ENCODE measurements at places on chromosomes 6 and 20.

DNA sequence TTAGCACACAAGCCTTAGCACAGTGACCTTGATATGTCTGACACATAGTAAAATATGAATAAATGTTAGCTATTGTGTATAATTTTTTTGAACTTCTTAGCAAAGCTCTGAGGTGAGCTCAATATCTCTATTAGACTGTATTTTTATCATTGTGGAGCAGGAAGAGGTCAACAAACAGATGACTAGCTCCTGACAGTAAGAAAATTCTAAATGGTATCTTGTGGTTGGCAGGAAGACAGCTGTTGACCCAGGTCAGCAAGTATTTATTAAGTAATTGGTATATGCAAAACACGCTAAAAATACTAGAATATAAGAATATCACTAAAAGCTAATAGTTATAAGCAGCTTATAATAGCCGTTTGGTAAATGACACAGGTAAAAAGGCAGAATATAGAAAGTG, 77.5 kb upstream of the MARCKS start:
- no peak for DNase-seq

DNA sequence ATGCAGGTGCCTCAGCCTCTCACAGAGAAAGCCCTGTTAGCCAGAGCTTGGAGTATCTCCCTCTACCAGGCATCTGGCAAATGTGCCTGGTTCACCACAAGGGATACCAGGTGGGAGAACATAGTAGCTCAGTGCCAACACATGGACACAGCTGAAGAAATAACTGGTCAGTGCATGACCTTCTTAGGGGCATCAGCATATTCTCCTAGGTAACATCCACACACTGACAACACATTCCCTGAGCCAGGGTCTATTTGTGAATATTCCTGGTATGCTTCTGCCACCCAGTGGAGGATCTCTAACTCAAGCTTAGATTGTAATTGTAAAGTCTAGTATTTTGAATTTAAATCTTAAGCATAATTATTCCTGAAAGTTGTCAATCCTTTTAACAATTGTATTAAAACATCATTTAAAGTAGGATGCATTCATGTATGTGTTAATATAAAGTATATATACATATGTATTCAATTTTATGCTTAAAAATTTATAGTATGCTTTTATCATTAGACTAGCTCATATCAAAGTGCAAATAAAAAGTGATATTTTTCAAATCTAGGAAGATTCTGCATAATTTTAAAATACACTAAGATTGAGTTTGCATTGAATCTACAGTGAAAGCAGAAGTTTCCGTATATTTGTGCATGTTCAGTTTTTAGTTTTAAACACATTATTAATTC, 45.3 kb upstream of the COL21A1 start:
- DNase-seq = no peak

DNA sequence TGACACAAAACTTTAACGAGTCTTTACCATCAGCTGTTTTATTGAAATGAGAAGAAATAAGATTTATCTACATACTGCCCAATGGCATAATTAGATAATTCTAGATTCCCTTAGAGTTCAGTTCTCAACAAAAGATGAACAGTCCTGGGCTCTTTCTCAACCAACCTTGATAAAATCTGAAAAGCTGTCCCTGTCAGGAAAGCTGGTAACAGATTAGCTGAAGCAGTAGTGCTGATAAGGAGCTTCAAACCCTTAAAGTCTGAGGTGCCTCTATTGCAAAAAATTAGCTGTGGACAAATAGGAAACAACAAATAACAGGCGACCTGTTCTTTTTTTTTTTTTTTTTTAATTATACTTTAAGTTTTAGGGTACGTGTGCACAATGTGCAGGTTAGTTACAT, 35.9 kb upstream of the FAM135A start:
- no peak for DNase-seq

GRCh38 chr6:36977470-36977941, 8.5 kb downstream of the MTCH1 start:
- no peak for DNase-seq

DNA sequence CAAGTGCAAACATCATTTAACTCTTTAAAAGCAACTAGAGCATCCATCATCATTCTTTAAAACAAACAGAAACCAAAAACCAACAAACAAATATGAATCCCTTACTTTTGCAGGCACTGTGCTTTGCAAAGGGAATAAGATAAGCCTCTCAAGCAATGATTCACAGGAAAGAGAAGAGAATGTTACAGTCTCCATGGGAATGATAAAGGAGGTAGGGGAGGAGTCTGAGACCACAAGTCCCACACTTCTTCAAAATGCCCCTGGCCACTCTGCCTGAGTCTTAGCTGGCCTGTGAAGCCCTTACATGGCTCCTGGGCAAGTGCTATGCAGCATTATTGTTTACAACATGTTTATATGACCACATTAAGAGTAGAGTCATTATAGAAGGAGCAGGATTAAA, 257.7 kb upstream of the MARCKS start:
- no peak for DNase-seq

- no peak for DNase-seq
Observed at GRCh38 chr6:160274871-160275510, 16.4 kb upstream of the SLC22A2 start.

GRCh38 chr6:79894939-79895338, 52.4 kb downstream of the ELOVL4 start:
- no peak for DNase-seq

DNA sequence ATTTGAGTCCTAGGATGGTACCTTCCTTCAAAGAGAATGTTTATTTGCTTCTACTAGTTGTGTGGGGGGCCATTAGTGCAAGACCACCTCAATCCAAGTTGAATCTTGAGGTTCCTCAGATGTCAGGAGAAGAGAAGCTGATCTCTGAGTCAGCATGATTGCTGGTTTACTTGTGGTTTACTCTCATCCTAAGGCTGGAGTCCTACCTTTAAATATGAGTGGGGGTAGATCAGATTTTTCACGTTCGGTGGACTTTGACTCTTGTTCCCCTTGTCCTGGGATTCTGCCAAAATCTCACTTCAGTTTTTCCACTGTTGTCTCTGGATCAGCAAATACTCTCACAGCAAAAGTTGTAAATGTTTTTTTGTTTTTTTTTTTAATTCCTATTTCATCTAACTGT, 84.6 kb upstream of the F13A1 start:
- DNase-seq = no peak

DNA sequence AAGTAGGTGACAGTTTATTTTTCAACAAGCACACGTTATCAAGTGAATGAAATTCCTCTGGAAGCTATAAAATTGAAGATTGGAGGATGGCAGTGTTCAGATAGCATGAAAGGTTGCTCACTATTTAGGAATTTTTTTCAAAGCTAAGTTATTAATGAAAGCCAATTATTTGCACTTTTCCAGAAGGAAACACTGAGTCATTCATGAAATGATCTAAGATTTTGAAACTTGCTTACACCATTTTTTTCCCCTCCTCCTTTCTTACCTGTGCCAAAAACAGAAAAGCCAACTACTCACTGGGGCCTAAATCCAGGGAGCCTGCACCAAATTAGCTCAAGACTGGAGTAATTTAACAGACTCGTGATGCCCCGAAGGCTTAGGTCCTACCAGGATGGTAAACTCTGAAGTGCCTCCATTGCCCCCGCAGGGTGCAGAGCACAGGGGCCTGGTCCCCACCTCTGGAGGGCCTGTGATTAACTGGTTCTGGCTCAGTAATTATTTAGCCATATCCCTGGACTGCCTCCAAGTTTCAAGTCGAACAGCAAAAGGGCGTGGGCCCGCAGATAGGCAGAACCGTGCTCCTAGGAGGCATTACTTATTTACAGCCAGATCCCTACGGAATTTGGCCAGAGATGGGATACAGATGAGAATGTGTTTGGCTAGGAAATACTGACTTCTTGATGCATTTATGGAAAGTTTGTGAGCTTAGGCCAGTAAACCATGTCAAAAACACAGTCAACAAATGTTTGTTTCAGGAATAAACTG, 28.0 kb upstream of the ZNF217 start:
- DNase-seq = no peak

DNA sequence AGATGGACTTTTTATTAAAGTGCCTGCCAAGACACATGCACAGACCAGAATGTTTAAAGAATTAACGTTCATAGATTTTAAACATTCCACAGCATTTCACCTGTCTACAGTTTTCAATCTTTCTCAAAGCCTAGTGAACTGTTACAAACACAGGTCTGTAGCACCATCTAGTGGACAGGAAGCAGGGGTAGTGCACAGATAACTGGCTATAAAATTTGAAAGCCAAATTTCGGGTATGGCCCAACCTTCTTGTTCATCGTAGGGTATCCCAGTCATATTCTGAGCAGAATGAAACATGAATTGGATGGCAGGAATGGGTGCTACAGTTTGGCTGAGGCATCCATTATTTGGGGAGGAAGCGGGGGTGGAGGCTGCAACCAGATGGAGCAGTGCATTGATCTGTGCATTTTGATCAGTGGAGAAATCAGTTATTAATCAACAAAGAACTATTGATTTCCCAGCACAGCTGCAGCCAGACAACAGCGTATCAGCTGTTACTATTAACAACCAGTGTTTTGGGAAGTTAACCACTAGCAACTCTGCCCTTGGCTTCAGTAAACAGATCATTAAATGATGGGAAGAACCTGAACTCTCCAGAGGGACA, 56.1 kb upstream of the B3GAT2 start:
- no peak for DNase-seq

GRCh38 chr6:158205169-158205944, 37.2 kb downstream of the GTF2H5 start:
- DNase-seq = no peak

- no peak for DNase-seq
Observed at GRCh38 chr6:134424165-134424797, 106.4 kb upstream of the SGK1 start.

- no peak for DNase-seq
Observed at GRCh38 chr6:33249732-33250630, 21.7 kb downstream of the VPS52 start.

DNA sequence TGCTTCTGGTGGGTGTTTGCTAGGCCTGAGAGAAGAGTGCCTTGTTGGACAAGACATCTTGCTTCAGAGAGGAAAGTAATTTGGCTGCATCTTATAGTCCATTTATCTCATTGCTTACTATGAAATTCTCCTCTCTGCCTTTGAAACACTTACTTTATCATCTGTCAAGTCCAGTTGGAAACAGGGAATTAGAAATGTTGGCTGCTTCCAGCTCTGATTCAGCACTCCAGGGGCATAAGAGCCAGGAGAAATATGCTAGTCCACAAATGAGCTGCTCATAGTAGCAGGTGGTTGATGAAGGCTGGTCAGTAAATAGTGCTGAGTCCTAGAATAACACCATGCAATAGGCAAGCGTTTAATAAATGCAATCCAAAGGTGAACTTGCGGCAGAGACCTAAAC, 227.1 kb downstream of the SLC35F1 start:
- no peak for DNase-seq

DNA sequence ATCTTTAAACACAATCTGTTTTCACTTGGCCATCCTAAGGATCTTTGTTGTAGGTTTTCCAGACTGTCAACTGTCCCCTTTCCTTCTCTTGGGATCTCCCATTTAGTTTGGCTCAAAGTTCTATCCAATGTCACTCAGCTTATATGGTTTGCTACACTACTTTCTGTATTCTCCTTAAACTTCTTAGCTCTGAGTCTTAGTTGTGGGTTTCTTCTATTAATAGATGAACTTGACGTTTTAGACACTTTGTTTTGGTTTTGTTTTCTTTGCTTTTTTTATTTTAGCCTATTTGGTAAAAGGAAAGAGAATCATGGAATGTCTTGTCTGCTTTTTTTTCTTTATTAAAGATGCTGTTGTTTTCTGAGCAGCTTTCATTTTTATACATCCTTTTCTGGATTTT, 11.4 kb downstream of the RMND1 start:
- no peak for DNase-seq

GRCh38 chr20:13355941-13356486, 134.9 kb downstream of the ISM1 start:
- DNase-seq = no peak

DNA sequence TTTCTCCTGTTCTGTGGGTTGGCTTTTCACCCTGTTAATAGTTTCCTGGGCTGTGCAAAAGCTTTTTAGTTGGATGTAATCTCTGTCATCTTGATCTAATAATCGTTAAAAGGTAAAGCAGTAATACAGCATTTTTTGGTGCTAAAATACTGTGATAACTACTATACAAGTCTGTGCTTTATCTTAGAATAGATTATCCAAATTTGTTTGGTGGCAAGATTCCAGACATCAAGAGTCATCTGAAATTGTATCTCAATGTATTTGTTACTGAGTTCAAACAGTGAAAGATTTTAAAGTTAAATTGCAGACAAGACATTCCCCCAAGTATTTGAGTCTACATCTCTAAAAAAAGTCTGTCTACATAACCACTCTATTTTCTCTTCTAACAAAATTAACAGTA, 18.8 kb downstream of the TBPL1 start:
- no peak for DNase-seq

DNA sequence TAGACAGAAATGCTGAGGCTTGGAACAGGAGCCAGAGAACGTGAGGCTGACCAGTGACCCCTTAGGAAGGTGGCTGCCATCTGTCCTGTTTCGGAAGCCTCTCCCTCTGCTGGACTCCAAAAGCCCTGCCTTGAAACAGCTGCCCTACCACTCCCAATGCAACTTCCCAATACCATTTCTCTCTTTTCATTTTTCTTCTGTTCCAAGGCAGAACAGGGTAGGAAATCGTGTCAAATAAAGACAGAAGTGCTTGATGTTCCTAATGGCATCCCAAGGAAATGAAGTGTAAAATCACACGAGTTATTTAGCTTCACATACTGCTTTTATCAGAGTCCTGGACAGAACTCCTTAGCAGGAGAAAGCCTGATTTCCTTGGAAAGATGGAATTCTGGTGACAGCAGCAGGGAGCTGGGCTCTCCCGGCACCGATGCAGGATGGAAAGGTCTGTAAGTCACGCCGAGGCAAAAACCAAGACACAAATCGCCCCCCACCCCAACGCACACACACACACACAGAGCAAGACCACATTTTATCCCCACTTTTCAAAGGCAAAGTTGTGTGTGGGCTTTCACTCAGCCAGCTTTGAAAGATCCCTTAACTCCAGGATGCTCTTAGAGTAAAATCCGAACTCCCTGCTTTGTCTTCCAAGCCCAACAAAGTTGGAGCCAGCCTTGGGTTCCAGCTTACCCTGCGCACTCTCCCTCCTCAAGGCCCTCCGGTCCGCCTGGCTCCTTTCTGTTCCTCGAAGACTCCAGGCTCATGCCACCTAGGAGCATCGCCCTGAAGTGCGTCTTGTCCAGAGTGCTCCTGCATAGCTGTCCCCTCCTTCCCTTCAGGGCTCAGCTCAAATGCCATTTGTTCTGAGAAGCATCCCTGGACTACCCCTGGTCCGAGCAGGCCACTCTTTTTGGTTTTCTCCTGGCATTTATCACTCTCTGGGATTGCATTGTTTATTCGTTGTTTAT, 11.6 kb upstream of the STX16 start:
- no peak for DNase-seq

GRCh38 chr6:91098006-91098405, 511.1 kb upstream of the MAP3K7 start:
- DNase-seq = no peak

DNA sequence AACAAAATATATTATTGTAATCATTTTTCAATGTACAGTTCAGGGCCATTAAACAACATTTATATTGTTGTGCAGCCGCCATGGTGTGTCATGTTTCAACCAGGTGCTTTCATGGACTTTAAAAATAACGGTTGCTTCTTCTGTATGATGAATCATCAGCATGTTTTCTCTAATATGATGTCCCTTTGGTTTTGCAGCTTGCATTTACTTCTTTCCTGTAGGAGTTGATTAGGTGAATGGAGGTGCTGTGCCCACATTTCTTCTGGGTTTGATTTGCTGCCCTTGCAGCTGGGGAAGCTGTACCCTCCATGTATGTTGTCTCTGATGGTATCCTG, 54.9 kb upstream of the TULP4 start:
- no peak for DNase-seq

GRCh38 chr6:122790423-122791309, 1.6 kb downstream of the SMPDL3A start:
- no peak for DNase-seq

GRCh38 chr6:46012834-46013233, 2.8 kb downstream of the CLIC5 start:
- no peak for DNase-seq

Data from activated gamma-delta T cell treated with anti-CD3 and anti-CD28 coated beads, Interleukin-2, amount 50 U/mL, for 16 hours (primary cell).